Astrocyte of the spinal cord (primary cell): ENCODE measurements at places on chromosomes 2 and 18.

DNA sequence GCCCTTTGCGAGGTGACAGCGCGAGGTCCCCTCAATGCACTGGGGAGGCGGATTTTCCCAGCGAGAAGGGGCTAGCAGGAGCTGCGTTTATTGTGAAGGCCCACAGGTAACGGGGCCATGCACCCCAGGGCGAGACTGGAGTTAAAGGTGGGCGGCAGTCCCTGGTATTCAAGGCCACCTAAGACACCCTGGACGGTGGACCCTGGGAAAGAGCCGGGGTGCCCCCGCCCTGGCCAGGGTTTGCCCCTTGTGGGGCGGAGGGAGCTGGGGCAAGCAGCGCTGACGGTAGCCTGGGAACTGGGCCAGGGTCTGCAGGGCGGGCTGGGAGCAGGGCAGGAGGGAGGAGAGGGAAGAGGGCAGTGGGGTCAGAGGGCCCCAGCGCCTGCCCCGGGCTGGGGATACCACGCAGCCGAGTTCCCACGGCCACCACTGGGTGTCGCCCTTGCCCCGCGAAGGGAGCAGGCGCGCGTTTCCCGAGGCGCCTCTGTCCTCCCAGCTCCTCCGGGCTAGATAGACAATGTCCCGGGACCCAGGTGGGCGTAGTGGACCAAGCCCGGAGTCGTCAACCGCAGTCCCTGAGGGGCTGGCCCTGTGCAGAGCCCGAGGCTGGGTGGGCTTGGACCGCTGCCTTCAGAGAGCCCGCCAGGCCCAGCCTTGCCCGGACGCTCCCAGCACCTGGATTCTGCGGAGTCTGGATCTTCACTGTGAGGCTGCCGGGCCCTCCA, 80.2 kb downstream of the SMAD4 start:
- peak; percentile 24 for DNase-seq

DNA sequence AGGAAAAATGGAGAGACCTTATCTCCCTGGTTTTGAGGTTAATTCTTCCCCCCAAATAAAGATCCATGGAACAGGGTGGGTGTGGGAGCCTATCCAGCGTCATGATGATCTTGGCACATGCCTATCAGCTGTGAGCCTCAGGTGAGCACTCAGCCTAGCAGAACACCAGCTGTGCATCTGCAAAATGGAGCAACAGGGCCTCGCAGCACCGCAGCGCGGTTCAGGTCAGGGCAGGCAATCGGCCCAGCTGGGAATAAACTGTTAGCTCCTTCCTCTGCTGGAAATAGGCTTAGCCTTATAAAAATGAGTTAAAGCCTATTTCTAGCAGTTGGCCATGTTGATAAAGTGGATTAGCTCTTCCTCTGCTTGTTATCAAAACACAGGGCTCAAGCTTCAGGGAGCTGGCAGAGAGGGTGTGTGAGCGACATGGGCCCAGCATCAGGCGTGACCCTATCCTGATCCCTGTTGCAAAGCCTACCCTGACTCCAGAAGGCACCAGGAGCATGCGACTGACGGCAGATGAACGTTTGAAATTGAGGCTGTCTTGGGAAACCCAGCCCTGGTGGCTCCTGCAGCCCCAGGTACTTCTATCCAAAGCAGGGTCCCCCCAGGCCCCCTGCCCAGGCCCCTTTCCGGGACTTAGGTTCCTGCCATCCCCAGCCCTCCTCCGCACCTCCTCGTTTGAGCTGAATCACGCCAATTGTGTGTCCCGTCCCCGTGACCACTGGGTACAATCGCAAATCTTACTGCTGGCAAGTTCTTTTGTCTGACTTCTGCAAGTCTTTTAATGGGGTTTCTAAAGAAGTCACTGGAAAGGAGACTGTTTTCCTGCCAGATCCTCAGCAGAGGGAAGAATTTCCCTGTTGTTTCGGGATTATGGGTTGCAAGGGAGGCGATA, 35.4 kb downstream of the ARHGEF4 start:
- DNase-seq: no peak

DNA sequence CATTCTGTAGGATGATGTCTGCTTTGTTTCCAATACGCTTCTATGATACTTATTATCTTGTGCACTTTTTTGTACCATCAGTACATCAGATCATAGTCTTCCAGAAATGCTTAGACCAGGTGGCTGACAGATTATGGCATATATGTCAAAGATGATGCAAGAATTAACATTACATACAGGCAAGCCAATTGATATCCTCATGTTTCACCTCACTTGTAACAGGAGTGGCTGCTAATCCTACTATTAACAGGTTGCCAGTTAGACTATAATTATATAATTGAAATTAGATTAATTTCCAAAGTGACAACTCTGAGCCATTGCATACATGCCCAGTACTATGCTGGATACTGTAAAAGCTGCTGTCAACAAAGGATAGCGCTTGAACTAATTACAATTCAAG, 77.2 kb downstream of the TLK1 start:
- DNase-seq: no peak

DNA sequence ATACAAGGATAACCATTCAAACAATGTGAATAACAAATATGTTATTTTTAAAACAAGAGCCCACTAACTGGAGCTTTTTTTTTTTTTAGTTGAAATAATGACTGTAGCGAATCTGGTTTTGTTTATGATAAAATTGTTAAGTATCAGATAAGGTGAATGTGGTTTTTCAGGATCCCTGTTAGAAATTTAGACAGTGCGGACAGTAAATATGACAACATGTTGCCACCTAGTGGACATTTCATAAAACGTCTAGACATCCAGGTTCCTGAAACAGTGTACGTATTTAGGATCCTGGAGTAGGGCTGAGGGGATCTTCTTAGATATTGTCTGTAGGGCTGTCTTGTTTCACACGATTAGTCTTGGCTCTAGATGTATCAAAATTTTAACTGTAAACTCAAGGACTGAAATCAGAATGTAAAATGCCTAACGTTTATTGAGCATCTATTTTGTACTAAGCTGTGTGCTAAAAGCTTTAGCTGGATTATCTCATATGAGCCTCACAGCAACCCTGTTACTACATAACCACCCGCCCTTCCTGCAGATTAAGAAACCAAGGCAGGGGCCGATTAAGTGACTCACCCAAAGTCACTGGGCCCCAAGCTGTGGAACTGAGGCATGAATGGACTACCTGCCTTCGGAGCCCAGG, 23.9 kb upstream of the CCDC68 start:
- peak; percentile 75 for DNase-seq

GRCh38 chr2:182318466-182319220, 108.2 kb downstream of the PDE1A start:
- DNase-seq: peak; percentile 52

GRCh38 chr2:167471734-167472133, 583.5 kb downstream of the XIRP2 start:
- DNase-seq: no peak
